ENCODE measurements at places on chromosomes 3 and 15.

- DNase-seq: no peak
Observed at GRCh38 chr3:173886-174285, 22.7 kb upstream of the CHL1 start.

DNA sequence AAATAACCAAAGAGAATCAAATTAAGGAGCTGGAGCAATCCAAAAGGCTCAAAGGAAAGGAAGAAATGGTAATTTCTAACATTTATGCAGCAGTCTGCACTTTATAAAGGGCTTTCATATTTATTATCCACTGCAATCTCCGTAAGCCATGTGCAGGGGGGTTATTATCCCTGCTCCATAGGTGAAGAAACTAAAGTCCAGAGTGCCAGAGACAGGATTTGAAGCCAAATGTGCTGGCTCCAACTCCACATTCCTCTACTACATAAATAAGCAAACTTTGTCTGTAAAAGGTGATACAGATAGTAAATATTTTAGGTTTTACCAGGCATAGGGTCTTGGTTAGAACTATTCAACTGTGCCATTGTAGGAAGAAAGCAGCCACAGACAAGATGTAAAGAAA lies 221.4 kb downstream of the MINAR1 start:
- no peak for DNase-seq

GRCh38 chr3:138351151-138351550 lies 2.8 kb downstream of the MRAS start:
- no peak for DNase-seq

DNA sequence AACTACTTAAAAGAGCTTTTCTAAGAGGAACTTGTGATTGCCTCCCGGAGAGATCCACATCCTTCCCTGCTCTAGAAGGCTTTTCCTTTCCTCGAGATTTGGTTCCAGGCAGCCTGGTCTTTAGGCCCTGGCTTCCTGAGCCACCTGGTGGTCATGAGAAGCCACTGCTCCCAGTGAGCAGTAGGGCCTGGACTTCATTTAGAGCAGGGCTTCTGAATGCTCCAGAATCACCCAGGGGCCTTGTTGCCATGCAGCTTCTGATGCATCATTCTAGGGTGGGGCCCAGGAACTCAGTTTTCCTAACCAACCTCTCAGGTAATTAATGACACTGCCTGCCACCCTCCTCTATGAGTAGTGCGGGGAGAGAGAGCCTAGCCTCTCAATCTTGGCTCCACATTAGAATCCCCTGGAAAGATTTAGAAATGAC lies 29.6 kb downstream of the PSMD6 start:
- DNase-seq: peak; percentile 23

DNA sequence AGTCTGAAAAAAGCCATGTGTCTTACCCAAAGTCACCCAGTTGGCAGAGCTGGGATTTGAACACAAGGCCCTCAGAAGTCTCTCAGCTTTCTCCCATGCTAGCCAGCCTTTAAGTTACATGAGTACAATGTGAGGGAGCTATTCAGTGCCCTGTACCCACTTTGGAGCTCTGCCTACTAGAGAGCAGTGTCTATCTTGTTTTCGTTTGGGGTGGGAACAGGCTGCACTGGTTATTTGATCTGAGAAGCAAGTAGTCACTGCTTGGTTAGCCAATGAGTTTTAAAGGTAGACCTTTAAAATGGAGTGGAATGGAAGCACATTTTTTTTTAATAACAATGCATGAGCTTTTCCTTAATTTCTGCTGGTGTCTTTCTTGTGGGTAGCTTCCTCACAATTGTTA lies 231.1 kb upstream of the BHLHE40 start:
- DNase-seq: no peak

- DNase-seq: no peak
Observed at GRCh38 chr3:52277071-52277964, 1.1 kb downstream of the WDR82 start.

DNA sequence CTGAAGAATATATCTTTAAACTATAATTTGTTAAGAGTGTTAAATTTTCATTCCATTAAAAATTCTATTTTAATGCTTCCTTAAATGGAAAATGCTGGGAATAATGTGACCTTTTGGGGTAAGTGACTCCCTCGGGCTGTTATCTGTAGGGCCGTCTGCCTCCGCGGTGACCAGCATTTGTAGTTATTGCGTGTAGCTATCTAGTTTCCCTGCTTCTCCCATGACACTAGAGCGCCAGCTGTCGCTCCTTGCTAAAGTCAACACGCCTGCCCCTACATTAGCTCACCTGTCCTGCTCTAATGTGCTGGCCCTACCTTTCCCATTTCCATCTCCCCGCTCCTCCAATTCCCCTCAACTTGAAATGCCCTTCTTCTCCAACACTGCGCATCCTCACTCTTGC lies 12.4 kb upstream of the CHRM5 start:
- no peak for DNase-seq

GRCh38 chr3:116238846-116239565 lies 206.3 kb downstream of the LSAMP start:
- no peak for DNase-seq

GRCh38 chr3:59774634-59775033 lies 724.8 kb upstream of the CFAP20DC start:
- peak; percentile 53 for DNase-seq

GRCh38 chr15:99478977-99479376 lies 86.8 kb upstream of the MEF2A start:
- DNase-seq: no peak

- no peak for DNase-seq
Observed at GRCh38 chr3:3778641-3779270, 20.5 kb upstream of the LRRN1 start.

GRCh38 chr3:77373619-77374018 lies 333.7 kb downstream of the ROBO2 start:
- no peak for DNase-seq

DNA sequence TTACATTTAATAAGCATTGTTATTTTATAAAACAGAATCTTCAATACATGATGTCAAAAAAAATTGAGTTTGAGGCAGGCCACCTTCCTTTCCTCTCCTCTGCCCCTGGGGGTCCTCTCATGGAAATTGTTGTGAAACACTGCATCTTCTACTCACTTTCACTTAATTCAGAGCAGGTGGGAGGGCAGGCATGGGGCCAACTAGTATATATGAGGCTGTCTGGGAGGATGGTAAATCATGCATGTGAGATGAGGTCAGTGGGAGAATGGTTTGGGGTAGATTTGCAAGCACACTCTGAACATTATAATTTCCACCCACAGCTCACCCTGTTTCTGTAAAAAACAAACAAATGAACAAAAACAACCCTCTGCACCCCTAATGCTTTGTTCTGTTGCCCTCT lies 10.4 kb upstream of the CCDC14 start:
- DNase-seq: no peak
